ENCODE measurements at places on chromosomes 6 and 20.

DNA sequence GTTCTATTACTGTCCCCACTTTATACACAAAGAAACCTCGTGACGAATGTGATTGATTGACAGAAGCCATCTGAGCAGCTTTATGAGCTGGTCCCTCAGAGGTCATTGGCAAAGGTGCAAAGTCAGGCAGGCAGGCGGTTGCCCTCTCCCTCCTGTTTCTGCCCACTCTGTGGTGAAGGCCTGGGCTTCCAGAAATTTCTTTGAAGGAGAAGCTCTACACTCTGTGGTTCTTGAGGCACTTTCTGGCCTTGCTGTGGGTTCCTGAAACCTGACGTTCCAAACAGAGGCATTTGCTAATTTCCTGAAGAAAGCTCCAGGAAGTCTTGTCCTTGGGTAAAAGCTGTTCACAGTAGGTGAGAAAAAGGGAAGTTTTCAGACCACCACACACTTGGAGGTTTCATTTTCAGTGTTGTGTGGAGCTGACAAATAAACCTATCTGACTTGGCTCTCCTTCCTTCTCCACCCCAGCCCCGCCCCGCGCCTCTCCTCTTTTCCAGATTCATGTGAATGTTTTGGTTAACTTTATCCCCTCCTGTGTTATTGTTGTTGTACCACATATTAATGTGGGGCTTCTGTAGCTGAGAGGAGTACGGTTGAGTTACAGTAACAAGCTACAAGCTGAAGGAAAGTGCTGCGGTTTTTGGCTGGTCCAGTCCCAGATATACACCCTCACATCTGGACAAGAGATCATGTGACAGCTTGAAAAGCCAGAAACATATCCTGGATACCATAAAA lies 274.1 kb downstream of the CLIC5 start:
- peak; percentile 36 for DNase-seq

DNA sequence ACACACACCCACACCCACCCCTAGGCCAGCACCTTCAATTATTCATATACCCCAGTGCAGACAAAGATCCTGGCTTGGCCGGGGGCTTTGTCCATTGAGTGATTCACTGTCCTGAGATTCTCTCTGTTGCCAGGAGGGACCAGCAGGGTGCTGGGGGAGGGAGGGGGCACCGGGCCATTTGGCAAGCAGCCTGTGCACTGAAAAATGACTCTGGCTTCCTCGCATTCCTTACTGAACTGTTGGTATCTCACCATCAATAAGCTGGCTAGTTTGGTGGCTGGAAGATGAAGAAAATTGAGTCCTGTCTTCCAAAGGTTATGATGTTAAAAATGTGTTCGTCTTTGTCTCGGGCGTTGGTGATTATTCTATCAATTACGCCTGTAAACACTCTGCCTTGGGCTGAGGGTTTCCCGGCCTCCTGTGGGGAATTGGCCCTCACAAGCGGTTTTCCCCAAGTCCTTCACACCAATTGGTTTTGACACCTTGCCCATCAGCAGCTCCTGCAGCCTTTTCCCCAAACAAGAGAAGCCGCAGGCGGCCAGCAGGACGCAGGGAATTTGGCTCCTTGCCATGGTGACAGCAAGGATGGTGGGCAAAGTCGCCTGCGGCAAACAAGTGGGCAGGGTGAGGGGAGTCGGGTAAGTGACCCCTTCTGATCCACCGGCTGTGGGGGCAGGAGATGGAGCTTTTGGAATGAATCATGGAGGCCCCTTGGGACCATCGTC lies 4.9 kb downstream of the VSTM2L start:
- no peak for DNase-seq

DNA sequence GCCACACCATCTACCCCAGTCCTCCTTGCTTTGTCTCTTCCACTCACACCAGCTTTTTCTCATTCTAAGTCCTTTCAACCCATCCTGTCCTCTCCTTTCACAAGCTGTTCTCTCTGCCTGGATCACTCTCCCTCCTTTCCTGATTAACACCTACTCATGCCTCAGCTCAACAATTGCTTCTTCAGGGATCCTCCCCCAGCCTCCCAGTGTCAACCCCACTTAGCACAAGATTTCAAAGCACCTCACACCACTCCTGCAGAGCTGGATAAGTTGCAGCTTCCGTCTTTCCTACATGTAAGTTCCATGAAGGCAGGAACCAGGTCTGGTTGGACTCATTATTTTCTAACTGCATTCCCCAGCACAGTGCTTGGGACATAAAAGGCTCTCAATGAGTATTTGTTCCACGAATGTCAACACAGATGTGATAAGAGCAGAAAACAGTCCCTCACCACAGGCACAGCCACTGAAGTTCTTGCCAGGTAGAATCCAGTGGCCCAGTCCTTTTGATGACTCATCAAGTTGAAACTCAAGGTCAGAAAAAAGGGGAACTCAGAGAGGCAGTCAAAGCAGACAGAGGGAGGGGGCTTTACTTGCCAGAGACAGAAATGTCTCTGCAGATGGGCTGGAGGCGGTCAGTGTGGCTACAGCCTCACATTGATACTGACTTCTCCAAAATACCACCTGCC lies 193.4 kb upstream of the PRDM1 start:
- no peak for DNase-seq

GRCh38 chr6:133187657-133188453 lies 53.3 kb upstream of the EYA4 start:
- DNase-seq = no peak

DNA sequence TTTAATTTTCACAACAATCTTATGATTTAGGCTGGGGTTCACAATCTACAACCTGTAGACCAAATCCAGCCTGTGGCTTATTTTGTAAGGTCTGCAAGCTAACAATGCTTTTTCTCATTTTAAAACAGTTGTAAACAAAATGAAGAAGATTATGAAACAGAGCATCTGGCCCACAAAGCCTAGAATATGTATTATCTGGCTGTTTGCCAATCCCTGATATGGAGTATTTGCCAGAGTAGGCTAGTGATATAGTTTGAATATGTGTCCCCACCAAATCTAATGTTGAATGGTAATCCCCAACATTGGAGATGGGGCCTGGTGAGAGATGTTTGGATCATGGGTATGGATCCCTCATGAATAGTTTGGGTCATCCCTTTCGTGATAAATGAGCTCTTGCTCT lies 201.8 kb downstream of the DHX35 start:
- no peak for DNase-seq

DNA sequence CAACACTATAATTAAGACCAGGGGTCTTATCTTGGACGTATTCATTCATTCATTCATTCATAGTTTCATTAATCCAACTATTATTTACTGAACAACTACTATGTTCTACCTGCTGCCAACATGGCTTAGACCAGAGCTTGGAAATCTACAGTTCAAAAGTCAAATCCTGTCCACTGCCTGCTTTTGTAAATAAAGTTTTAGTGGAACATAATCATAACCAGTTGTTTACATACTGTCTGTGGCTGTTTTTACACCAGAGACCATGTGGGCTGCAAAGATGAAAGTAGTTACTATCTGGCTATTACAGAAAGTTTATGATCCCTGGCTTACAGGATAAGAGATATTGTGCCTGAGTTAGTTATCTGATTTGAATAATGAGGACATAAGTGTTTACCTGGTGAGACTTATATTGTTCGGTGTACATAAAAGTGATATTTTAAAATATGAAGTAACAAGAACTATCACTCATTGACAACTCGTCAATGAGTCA lies 567.7 kb downstream of the TFAP2B start:
- no peak for DNase-seq

- no peak for DNase-seq
These were observed 29.4 kb upstream of the RPS6KA2 start for GRCh38 chr6:166656230-166657151.

GRCh38 chr6:52307900-52308372 lies 23.4 kb upstream of the MCM3 start:
- DNase-seq = no peak

DNA sequence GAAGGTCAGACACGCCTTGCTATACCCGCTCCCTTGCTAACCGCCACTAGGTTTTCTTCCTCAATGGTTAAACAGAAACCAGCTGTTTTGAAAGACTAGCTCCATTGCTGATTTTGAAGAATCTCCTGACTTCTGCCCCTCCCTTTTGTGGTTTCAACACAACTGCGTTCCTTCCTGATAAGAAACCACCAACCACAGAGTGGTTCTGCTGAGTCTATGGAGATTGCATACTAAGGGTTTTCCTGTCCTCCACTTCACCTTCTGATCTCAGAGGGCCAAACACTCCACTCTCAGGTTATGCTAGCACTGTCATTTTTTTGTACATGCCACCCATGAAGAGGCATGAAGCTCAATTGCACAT lies 207.9 kb downstream of the MYLK4 start:
- DNase-seq = no peak

GRCh38 chr6:38612143-38612965 lies 27.4 kb downstream of the BTBD9 start:
- no peak for DNase-seq

DNA sequence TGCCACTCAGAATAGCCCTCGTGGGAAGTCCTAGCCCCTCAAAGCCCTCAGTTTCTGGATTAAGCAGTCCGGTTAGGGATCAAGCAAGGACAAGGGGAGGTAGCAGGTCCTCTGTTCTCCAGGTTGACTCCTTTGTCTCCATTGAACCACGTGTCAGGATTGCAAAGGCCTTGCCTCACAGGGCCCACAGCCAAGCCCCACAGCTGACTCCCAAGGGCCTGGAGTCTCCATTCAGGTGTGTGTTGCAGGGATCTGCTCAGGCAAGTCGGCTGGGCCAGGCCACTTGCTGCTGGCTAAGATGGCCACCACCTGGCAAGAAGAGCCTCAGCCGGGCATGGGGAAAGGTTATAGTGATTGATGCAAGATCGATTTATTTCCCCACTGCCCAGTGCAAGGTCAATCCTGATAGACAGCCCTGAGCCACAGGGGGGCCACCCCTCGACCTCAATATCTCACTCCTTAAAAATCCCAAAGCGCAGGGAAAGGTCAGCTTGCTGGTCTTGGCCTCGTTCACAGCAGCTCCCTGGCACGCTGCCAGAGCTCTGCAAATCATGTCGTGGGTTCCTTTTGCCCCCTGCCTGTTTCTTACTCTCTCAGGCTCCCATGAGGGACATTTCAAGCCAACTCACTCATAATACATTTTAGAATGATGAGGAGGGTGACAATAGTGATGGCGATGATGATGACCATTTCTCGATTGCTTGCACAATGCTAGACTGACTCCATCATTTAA lies 75.9 kb downstream of the EDN3 start:
- no peak for DNase-seq

DNA sequence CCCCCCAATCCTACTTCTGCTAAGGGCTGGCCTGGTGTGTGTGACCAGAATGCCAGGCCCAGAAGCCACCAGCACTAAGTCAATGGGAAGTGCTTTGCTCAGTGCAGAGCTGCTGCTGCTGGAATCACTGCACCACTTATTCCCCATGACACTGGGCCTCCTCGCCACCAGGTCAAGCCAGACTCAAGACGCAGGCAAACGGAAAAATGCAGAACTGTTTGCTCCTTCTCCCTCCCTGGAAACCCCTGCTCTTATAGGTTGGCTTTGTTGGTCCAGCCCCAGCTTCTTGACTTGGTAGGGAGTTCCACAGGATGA lies 121.9 kb downstream of the PHACTR3 start:
- DNase-seq = no peak

DNA sequence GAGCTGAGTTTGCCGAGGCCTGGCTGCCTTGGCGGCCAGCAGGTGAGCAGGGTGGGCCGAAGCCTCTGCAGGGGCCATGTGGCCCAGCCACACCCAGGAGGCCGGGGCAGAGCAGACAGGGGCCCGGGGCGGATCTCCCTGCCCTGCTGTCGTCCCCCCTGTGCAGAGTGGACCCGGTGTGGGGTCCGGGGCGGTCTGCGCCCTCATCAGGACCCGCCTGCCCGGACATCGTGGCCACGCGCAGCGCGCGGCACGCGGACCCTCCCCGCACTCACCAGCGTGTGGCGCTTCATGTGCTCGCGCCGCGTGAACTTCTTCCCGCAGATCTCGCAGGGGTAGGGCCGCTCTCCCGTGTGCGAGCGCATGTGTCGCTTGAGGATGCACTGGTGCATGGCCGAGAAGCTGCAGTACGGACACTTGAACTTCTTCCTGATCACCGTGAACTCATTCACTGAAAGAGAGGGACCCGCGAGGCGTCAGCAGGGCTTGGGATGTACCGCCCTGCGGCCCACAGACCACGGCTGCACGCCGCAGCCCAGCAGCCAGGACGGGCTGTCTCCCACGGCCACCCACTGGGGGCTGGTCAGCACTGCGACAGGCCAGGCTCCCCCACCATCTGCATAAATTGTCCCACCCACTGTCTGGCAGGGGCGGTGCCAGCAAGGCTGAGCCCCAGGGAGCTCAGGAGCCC lies 13.0 kb downstream of the SLC2A4RG start:
- no peak for DNase-seq

DNA sequence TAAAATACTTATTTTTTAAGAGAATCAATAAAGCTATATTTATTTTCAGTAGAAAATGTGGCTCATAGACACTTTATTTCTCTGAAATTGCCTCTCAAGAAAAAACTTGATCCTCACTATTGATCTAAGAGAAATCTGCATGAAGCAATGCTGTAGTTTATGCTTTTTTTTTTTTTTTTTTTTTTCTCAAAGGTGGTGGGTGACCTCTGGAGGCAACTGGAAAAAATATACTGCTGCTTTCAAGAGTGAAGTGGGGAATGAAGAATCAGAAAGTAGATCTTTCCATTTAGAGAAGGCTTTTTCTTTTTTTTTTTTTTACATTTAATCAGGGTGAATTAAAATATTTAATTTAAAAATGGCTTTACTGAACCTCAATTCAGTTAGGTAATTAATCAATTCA lies 169.3 kb downstream of the SLC16A10 start:
- DNase-seq = no peak

DNA sequence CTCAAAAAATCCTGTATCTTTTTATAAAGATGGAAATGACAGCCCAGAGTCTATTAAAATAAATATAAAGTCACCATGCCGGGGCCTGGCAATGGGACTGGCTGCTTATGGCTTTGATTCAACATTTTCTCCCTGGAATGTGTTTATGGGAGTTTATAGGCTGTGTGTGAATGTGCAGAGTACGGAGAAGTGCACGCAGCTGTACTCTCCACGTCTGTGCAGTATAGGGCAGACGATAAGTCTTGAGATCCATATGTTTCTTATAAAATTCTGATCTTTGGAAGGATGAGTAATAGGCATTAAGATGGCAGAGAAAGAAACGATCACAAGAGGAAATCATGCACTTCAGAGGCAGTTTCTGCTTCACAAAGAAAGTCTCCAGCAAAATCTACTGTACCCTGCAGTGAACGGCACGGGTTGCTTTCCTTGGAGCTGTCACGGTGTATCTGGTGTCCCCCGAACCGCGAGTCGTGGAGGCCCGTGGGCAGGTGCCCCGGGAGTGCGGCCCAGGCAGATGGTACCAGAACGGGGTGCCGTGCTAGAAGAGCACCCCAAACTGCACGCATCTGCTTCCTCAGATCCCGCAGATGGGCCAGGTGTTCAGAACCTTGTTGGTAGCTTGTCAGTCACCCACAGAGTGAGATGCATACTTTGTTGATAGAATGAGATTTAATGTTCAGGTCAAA lies 382.5 kb downstream of the TAF4 start:
- no peak for DNase-seq

Measured in hippocampal formation (tissue), 2 donors.